ENCODE measurements at places on chromosomes 6 and 20. TPM values are rescaled to one million over a fixed set of nuclear protein-coding genes. Genes with fewer than 3 reads are reported as not detected.

- H3K27ac ChIP-seq: no peak overlapping the region
- no peak for DNase-seq
- H3K36me3 ChIP-seq: peaks cover 27% of the 10 kb centered on the region
- no peaks in the 10 kb centered on the region for H3K27me3 ChIP-seq
Observed at GRCh38 chr6:136677344-136677743, 114.9 kb downstream of the MAP3K5 start.

Gene RSPH4A
- polyA plus RNA-seq: 0.08 TPM

Gene EYS
- polyA plus RNA-seq: 0.03 TPM

Gene NKX2-2
- polyA plus RNA-seq: not detected

DNA sequence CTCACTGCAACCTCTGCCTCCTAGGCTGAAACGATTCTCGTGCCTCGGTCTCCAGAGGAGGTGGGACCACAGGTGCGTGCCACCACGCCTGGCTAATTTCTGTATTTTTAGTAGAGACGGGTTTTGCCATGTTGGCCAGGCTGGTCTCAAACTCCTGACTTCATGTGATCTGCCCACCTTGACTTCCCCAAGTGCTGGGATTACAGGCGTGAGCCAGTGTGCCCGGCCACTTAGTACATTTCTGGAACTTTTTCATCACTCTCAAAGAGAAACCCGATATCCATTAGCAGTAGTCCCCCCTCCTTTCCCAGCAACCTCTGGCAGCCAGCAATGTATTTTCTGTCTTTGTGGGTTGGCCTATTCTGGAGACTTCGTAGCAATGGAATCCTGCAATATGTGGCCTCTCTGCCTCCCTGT lies 109.8 kb downstream of the JARID2 start:
- H3K4me3 ChIP-seq: no peak overlapping the region
- no peaks in the 10 kb centered on the region for H3K36me3 ChIP-seq
- no peak overlapping the region for H3K27ac ChIP-seq
- peaks cover 5% of the 10 kb centered on the region for H3K4me1 ChIP-seq

DNA sequence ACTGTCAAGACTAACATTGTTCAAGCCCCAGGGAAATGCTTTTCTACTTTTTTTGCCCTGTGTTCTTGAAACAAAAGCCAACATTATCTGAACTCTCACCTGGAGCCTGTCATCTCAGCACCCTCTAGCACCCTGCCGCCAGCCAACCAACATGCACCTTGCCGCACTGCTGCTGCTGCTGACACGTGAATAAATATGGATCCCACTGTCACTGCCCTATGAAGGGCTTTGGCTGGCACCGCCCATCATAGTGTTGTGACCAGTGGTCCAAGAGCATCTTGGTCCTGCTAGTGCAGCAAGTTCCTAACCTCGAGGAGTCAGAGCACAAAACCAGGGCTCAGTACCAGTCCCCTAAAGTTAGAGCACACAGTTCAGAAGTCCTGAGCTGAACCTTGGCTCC lies 41.6 kb downstream of the CENPW start:
- DNase-seq: no peak
- no peak overlapping the region for H3K4me3 ChIP-seq
- no peaks in the 10 kb centered on the region for H3K36me3 ChIP-seq
- no peaks in the 10 kb centered on the region for H3K27me3 ChIP-seq
